Large intestine (tissue), 12 donors: ENCODE measurements at places on chromosomes 4 and X. TPM values are rescaled to one million over a fixed set of nuclear protein-coding genes. Genes with fewer than 3 reads are reported as not detected.
A peak's percentile ranks its signal among the peaks of the same experiment; 100 is the strongest.

Gene GDPD2
- polyA plus RNA-seq, result 19.9 TPM

GRCh38 chr4:6258741-6259140 lies 10.9 kb upstream of the WFS1 start:
- DNase-seq, result no peak

- peak; percentile 4 for DNase-seq
These were observed 326.4 kb downstream of the ANKRD50 start for GRCh38 chr4:124386163-124386562.

DNA sequence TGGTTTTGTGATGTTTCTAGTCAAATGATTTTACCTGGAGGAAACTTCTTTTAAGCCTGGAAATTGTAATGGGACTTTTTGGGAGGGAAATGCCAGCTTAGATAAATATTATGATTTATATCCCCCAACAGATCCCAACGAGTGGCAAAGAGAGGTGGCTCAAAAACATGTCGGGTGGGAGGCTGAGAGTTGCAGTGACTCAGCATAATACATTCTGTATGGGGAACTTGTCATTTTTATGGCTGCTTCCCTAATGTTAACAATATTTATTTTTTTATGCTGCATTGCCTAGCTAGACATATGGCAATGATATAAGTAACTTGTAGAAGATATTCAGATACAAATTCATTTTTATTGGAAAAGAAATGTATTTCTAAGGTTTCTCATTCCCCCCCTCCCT lies 219.0 kb downstream of the ARHGAP10 start:
- no peak for DNase-seq

Gene CWH43
- polyA plus RNA-seq, result not detected

GRCh38 chrX:16014171-16014570 lies 109.2 kb upstream of the GRPR start:
- DNase-seq, result no peak

- no peak for DNase-seq
These were observed 122.7 kb upstream of the CBR4 start for GRCh38 chr4:169132561-169133305.

Gene CMC4
- polyA plus RNA-seq, result 9.1 TPM

- DNase-seq, result no peak
These were observed 1.4 kb downstream of the TREX2 start for GRCh38 chrX:153444333-153445011.

Gene NEXMIF
- polyA plus RNA-seq, result 0.84 TPM

GRCh38 chr4:21879187-21879586 lies 69.4 kb downstream of the KCNIP4 start:
- no peak for DNase-seq

GRCh38 chr4:14193601-14194000 lies 566.1 kb upstream of the BOD1L1 start:
- no peak for DNase-seq

GRCh38 chr4:5365071-5366008 lies 314.1 kb downstream of the STK32B start:
- DNase-seq, result no peak

- DNase-seq, result no peak
These were observed 76.8 kb upstream of the RAB40AL start for GRCh38 chrX:102860235-102860634.
